C1 segment of cervical spinal cord (tissue), 14 donors: ENCODE measurements at places on chromosomes 13 and 19.

- DNase-seq, result no peak
Measured at GRCh38 chr19:32869966-32870573, 503 bp upstream of the SLC7A9 start.

- no peak for DNase-seq
Measured at GRCh38 chr13:71801165-71801760, 65.7 kb downstream of the DACH1 start.

DNA sequence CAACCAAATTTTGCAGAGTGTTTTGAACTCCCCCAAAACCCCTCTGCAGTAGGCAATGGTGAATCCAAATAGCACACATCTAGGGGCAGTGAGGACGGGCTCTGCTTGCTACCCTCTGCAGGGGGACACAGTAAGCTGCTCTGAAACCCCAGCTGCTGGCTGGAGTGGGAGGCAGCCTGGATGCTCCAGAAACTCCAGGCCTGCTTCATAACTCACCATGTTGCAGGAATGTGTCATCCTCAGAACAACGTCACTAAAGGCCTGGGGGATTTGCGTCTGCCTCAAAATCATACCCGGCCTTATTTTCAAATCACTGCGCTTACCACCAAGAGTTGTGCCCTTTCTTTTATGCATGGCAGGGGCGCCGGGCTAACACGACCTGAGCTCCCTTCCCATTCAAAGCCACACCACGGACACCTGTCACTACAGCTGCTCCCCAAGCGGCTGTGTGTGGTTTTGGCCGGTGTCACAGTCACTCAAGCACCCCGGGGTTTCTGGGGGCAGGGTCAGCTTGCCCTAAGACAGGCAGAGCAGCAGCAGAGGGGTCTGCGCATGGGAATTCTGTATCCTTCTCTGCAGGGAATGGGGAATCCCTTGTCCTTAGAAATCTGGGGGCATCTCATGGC is 93.9 kb downstream of the TSHZ3 start:
- DNase-seq, result no peak

DNA sequence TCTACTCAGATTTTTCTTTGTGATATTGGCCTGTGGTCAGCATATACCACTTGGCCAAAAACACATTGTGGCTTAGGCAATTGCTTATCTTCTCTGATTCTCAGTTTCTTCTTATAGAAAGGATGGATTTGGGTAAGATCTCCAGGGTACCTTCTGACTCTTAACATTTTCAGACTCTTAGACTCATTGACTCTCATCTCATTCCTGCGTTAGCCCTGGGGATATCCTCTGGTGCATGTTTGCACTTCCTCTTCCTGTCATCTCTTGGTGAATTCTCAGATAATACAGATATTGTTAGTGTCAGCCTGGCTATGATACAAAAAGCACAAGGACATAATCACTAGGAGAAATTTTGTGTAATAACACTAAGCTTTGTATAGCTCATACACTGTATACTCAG is 492.5 kb upstream of the GPC6 start:
- DNase-seq, result no peak

DNA sequence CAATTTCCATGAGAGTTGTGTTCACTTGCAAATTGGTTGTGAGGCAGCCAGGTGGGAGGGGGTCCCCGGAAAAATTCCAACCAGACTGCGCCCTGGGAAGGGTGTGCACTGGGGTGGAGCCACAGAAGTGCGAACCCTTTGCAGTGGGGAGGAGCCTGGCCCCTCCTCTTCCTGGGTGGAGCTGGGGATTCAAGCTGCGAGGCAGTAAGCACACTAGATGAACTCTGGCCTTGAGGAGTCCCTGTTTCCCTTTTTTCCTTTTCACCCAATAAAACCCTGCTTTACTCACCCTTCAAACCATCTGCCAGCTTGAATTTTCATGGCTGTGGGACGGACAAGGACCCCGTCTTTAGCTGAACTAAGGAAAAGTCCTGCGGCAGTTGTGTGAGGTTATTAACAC is 31.0 kb upstream of the MBNL2 start:
- no peak for DNase-seq

GRCh38 chr13:93925990-93926389 is 553.5 kb downstream of the DCT start:
- DNase-seq, result no peak

- no peak for DNase-seq
Measured at GRCh38 chr13:35448465-35448864, 28.0 kb downstream of the MAB21L1 start.

GRCh38 chr19:34490141-34490766 is 8.7 kb downstream of the WTIP start:
- no peak for DNase-seq

GRCh38 chr19:18435842-18436670 is 1.9 kb downstream of the ISYNA1 start:
- no peak for DNase-seq
